Hematopoietic multipotent progenitor cell treated with erythropoietin and hydrocortisone succinate and interleukin-3 and kit ligand, for 4 days (in vitro differentiated cells): ENCODE measurements at places on chromosomes 5 and 9.

GRCh38 chr9:7011395-7012067 lies 253.8 kb downstream of the KDM4C start:
- DNase-seq, result peak; percentile 85

- no peak for DNase-seq
These were observed 494.2 kb downstream of the MTRR start for GRCh38 chr5:8363138-8363537.

GRCh38 chr9:33923079-33923478 lies 106.1 kb downstream of the UBE2R2 start:
- no peak for DNase-seq

DNA sequence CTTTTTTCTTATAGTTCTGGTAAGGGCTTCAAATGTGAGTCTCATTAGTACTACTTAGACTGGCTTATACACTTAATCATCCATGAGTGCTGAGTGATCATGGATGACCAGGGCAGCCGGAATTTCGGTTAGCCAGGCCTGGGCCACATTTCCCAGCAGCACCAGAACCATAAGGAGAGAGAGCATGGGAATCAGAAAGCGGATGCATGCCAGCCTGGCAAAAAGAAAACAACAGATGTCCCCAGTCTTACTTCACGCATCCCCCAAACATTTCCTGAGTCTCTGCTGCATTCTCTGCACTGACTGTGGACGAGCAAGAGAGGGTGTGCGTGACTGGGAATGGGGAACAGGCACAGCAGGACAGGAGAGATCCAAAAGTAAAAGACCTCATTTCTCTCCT lies 371.1 kb upstream of the ZNF608 start:
- DNase-seq, result no peak

GRCh38 chr5:130189961-130190360 lies 285.7 kb downstream of the CHSY3 start:
- no peak for DNase-seq

GRCh38 chr5:110275878-110276277 lies 450.6 kb downstream of the TMEM232 start:
- DNase-seq, result no peak

GRCh38 chr5:132180134-132180745 lies 47.4 kb downstream of the P4HA2 start:
- DNase-seq, result peak; percentile 84

DNA sequence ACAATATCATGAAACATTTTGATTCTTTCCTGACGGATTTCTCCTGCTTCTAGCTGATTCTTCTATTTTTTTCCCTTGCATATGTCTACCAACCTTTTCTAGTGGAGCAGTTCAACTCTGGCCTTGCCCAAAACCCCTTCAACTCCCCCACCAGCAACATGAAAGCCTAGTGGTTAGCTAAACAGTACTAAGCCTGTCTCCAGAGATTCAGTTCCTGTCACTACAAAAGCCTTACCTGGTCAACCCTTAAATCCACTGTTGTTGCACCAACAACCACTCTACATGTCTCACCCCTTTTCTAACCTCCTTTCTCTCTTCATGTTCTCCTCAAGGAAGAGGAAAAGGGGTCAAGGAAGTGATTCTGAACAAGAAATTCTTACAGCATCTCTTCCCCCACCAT lies 74.8 kb upstream of the PIK3R1 start:
- DNase-seq, result no peak

DNA sequence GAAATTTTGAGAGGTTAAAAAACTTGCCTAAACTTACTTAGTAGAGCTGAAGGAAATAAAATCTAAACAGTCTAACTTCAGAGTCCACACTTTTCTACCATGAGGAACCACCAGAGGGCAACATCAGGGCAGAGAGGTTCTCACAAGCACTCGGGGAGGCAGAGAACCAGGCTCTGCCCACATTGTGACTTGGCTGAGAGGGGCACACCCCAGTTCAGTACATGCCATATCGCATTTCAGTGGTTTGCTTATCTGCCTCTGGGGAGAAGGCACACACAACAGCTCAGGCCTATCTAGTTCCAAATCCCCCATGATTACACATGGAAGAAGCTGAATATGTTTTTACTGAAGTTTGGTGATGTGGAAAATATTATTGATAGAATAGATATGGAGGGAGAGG lies 49.2 kb downstream of the EQTN start:
- DNase-seq, result peak; percentile 97

DNA sequence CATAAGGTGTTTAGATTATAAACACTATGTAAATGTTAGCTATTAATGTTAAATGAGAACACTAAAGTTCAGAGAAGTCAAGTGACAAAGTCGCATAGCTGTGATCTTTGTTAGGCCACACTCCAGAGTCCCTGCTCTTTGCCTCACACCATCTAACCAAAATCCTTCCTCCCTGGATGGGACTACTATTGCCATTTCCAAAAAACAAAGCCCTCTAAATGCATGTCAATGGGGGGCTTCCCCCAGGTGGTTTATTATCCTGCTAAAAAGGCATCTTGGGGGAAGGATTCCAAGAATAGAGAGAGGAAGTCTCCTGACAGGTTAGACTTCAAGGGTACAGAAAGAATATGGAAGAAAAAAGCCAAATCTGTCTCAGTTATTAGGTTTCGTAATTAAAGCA lies 10.4 kb downstream of the NR6A1 start:
- DNase-seq, result no peak

- no peak for DNase-seq
These were observed 199.8 kb downstream of the PDE4D start for GRCh38 chr5:59693492-59694309.

GRCh38 chr5:6525910-6526309 lies 77.3 kb downstream of the UBE2QL1 start:
- peak; percentile 44 for DNase-seq

GRCh38 chr5:56837381-56837780 lies 22.0 kb downstream of the MAP3K1 start:
- DNase-seq, result no peak

GRCh38 chr9:115225459-115226116 lies 107.6 kb upstream of the TNC start:
- DNase-seq, result no peak

- no peak for DNase-seq
These were observed 78.2 kb downstream of the SNX18 start for GRCh38 chr5:54595721-54596120.

GRCh38 chr9:12069366-12069765 lies 623.8 kb upstream of the TYRP1 start:
- no peak for DNase-seq

- no peak for DNase-seq
These were observed 21.6 kb upstream of the FBN2 start for GRCh38 chr5:128559300-128560297.

DNA sequence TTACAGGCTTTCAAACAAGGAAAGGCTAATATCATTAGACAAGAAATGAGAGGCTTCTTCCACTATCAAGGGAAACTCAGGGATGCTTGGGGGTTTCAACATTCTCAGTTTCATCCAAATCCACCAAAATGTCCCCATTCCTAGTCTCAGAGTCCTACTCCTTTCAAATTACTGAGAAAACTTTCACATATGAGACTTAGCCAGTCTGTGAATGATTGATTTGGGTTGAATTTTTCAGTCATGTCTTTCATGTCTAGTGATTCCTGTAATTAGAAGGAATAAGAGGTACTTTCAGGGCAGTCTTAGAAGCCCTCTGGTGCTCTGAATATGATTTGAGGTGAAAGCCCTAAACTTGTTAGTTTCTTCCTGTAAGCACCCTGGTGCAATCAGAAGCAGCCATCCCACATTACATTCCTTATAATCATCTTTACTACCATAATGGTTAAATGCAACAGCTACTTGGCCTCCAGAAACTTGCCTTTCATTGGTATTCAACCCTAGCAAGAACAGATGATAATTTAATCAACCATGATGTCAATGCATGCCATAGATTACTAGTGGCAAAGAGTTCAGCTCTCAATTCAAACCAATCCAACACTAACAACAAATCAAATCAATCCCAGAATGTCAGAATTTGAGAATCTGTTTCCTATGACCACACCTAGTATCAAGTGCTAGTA lies 50.7 kb upstream of the RIC1 start:
- DNase-seq, result no peak

GRCh38 chr9:35549441-35549840 lies 55.6 kb upstream of the TESK1 start:
- no peak for DNase-seq

GRCh38 chr5:107466233-107466769 lies 204.4 kb downstream of the EFNA5 start:
- peak; percentile 8 for DNase-seq

GRCh38 chr5:173554989-173555705 lies 61.3 kb downstream of the BOD1 start:
- DNase-seq, result no peak

GRCh38 chr5:141507387-141508091 lies 18.7 kb downstream of the PCDHGC5 start:
- no peak for DNase-seq

DNA sequence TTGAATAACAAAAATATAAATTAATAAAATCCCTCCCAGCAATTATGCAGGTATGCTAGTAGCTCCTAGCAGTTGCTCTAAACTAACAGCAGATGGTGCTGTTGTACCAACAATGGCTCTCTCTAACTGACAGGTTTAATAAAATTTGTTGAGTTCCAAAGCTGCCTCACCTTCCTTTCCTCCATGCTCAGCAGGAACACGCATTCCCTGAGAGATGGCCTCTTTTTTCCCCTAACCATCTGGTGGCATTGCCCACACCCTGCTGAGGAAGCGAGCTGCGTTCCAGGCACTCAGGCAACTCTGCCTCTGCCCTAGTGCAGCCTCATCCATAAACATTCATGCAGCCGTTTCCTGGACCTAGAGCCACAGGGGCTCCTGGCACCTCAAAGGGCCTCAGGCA lies 106.2 kb downstream of the KLHL3 start:
- DNase-seq, result peak; percentile 79

DNA sequence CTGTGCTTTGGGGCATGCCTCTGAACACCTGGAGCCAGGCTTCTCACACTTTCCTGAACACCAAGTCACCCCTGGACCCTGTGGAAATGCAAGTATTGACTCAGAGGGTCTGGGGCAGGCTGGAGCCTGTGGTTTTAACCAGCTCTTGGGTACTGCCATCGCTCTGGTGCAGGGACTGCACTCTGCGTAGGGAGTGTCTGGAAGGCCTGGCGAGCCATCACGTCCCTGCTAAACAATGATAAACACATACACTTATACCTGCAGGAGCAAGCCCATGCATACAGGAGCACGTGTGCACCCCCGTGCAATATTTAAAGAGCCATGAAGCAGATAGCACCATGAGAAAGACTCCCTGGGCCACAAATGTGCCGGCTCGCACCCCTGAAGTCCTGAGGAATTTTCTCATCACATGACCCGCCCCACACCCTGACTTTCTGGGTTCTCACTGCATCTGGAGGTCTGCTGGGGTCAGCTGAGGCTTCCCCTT lies 267.7 kb downstream of the GADD45G start:
- DNase-seq, result no peak

DNA sequence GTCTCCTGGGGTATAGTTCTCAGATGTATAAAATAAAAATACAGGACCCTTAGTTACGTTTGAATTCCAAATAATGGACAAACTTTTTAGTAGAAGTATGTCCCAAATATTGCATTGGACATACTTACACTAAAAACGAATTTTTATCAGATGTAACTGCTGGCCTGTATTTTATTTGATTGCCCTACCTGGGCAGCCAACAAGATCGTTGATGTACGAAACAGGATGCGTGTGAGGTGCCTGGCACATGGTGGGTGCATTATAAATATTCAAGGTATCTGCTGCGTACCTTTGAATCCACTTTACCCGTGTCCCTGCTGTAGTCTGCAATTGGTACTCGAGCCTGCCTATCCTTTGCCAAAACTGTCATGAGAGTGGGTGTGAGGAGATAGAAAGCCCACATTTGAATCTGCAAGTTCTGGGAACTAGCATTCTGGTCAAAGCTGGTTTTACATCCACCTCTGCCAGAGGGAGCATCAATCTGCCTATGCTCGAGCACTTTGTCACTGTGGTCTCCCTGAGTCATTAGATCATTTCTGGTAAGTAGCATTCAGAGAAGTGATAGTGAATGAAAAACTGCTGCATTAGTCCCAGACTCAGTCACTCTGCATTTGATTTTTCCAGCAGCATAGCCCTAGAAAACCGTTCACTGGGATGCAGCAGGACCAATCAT lies 133.7 kb upstream of the IQGAP2 start:
- DNase-seq, result no peak

GRCh38 chr5:135231289-135231688 lies 167.7 kb downstream of the MACROH2A1 start:
- DNase-seq, result no peak

GRCh38 chr5:139812323-139812722 lies 16.7 kb downstream of the PSD2 start:
- no peak for DNase-seq

GRCh38 chr5:133928587-133929393 lies 39.6 kb downstream of the C5orf15 start:
- peak; percentile 31 for DNase-seq

DNA sequence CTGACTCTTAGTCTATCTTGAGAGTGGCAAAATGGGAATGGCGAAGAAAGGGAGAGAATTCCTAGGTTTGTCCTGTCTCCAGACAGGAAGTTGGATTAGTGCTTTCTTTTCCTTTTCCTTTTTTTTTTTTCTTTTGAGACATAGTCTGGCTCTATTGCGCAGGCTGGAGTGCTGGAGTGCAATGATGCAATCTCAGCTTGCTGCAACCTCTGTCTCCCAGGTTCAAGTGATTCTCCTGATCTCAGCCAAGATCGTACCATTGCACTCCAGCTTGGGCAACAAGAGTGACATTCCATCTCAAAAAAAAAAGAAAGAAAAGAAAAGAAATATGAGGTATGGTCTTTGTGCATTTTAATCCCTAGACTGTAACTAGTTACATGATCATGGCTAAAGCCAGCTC lies 12.6 kb upstream of the KIF27 start:
- DNase-seq, result no peak

DNA sequence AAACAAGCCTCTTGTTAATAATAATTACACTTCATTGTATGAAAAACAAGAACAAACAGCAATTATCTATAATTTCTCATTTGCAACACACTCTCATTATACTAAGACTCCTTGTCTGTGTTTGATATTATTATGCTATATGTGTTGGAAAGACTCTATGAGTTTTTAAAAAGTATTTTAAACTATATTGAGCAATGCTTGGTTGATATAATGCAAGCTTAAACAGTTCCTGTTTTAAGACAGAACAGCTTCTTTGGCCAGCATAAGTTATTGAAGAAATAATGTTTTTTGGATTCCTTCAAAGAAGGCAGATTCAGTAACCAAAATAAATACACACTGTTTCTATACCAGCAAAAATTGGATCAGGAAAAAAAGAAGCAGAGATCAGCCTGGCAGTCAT lies 871.4 kb downstream of the MAT2B start:
- DNase-seq, result peak; percentile 53
